ENCODE measurements at places on chromosomes 1 and 21.

DNA sequence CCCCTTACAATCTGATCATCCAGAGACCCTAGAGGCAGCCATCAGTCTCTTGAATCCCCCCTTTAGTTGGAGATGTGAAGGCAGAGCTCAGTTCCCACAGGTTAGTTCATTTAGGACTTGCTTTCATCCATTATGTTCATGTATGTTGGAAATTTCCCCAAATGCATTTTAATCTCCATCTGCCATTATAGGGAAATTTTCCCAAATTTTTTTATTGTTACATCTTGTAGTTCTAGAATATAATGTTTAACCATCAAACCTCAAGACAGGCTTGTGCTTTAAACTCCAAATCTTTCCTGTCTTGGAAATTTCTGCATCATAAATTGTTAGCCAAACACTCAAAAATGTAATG is 68.4 kb downstream of the RRAGC start:
- DNase-seq, result no peak

DNA sequence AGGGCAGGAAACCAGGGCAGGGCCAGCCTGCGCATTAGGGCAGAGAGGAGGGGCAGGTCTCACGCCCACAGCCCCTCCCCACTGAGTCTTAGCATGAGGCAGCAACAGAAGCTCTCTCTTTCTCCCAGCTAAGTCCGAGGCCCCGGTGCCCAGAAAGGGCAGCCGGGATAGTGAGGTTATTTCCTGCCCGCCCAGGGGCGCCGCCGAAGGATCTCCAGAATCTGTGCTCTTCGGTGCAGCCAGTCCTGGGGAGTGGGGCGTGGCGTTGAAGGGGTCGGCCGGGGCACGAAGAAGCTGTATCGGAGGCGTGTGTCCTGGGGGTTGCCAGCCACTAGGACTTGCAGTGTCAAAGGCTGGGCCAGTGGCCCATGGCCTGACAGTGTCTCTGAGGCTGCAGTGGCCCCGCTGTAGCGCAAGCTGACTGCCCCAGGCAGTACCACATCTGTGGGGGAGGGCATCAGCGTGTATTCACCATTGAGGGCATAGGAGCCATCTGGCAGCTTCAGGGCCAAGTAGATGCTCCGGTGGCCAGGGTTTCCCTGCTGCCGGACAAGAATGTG is 7.8 kb downstream of the ADAMTS4 start:
- no peak for DNase-seq

- no peak for DNase-seq
Observed at GRCh38 chr1:226894826-226895225, 24.4 kb downstream of the PSEN2 start.

GRCh38 chr1:228314315-228314657 is 92.3 kb downstream of the TRIM11 start:
- no peak for DNase-seq

DNA sequence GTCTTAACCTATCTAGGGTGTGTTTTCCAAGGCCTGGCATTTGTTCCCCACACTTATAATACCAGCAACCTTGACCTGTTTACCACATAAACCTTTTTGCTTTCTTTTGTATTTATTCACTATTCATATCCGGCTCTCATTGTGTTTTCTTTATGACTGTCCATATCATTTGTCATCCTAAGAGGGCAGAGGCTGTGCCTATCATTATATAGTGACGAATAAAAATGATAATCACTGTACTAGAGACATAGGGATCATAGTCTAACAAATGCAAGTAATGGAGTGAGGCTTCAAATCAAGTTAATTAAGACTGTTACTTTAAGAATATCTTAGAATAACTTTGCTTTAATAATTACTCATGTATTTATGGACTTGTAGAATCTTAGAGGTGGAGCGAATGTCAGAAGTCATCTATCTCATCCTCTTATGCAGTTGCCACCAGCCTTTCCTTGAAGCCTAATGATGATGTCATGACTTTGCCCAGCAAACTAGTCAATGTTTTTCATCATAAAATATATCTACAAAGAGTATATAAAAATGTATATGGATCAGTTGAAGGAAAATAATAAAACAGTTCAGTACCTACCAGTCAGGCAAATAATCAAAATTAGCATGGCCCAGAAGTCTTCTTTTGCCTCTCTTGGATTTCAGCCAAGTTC is 4.7 kb upstream of the ETV3 start:
- no peak for DNase-seq

DNA sequence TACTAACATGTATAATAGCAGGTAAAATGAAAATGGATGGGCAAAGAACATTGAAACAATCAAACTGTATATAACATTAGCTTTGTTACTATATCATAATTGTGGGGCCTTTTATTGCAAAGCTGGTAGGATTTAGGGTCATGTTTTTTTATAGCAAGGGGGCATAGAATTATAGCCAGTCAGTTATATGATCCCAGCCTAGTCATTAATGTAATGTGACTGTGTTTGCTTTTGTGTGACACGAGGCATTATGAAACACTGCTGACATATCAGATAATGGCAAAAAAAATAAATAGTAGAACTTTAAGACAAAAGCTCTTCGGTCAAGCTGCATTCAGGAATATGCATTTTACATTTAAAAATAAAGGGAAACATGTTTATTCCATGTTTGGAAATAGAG is 81.3 kb upstream of the ZNF281 start:
- DNase-seq, result no peak

- no peak for DNase-seq
Observed at GRCh38 chr1:227917081-227917950, 30.4 kb downstream of the WNT9A start.

GRCh38 chr21:43338951-43339350 is 88.0 kb downstream of the SIK1 start:
- no peak for DNase-seq

GRCh38 chr1:116721039-116721405 is 33.2 kb upstream of the CD2 start:
- DNase-seq, result no peak

DNA sequence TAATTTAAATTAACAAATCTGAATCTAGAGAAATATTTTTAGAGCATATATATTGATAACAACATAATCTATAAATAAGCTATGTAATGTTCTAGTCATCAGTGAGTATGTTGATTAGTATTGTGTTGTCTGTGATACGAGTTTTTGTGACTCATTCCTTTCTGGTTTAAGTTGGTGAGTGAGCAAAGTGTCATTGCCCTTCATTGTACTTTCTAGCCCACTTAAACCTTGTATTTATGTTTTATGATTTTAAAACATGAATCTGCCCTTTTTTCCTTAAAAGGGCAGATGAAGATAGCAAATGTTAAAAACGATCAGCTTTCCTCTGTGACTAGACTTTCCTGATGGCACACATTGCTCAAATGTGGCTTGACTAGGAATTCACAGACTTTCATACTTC is 38.5 kb downstream of the MACO1 start:
- no peak for DNase-seq

- DNase-seq, result no peak
Observed at GRCh38 chr1:227899141-227899819, 48.5 kb downstream of the WNT9A start.

GRCh38 chr1:70083519-70083918 is 121.9 kb downstream of the LRRC40 start:
- DNase-seq, result no peak

DNA sequence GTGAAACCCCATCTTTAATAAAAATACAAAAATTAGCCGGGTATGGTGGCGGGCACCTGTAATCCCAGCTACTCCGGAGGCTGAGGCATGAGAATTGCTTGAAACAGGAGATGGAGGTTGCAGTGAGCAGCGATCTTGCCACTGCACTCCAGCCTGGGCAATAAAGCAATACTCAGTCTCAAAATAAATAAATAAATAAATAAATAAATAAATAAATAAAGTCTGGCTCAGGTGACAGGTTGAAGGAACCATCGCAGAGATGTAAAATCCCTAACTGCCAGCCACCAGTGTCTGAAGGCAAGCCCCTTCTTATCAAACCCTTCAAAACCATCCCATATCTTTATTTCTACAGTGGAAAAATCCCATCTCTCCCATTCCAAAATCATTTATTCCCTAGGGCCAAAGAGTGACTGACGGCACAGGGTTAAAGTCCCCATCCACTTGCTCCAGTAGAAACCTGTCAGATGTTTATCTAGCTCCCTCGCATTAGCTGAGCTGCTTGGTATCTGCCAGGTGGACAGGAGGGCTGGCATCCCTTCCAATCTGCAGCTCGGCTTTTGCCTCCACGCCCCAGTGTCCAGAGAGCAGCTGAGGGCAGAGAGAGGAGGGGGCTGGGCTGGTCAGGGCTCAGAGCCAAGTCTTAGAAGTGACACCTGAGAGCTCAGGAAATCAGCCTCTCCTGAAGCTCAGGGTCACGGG is 5.0 kb downstream of the CSRP1 start:
- DNase-seq, result no peak

- DNase-seq, result no peak
Observed at GRCh38 chr1:77706321-77706720, 23.9 kb upstream of the ZZZ3 start.

- DNase-seq, result no peak
Observed at GRCh38 chr1:218494449-218494852, 149.3 kb downstream of the TGFB2 start.

- no peak for DNase-seq
Observed at GRCh38 chr21:28437061-28437460, 555.6 kb downstream of the LTN1 start.

- no peak for DNase-seq
Observed at GRCh38 chr1:200176181-200176580, 148.7 kb downstream of the NR5A2 start.

All from stimulated activated naive CD4-positive, alpha-beta T cell treated with Interleukin-2 at 50 U/mL for 16 hours (primary cell).